ENCODE measurements at places on chromosomes 12 and 14.

GRCh38 chr14:69750495-69750894, 16.4 kb upstream of the SRSF5 start:
- peak; percentile 91 for DNase-seq

- DNase-seq: no peak
These were observed 28.3 kb downstream of the ADIPOR2 start for GRCh38 chr12:1719139-1719538.

GRCh38 chr14:33699300-33699983, 251.4 kb downstream of the EGLN3 start:
- DNase-seq: no peak

DNA sequence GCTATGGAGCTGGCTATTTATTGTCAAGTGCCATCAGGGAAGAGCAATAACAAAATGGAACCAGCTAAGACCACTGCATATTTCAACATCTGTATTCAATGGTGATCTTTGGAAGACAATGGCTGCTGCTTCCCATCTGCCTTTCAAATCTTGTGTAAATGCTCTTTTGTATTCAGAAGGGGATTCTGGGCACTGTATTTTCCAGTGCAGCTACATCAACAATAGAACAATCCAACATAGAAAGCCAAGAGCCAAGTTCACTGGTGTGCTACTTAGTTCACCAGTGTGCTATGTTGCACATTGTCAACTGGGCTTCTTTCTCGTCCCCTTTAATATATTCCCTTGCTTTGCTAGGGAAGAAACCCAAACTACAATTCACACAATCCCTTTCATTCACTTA, 128.8 kb upstream of the OR4E1 start:
- no peak for DNase-seq

DNA sequence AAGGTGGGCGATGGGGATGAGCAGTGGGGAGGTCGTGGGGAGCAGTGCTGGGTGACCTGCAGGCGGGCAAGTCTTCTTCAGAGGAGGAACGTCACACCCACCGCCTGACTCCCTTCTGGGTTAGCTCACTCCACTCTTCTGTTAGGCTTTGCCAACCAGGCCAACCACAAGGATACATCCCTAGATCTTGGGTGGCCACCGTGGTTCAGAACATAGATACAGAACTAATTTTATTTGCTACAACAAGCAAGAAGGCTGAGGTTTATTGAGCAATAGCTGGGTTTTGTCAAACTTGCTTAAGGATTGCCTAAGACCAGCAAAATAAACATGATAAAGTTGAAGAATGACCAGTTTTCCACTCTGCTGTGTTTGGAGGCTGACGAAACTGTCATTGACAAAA, 109.4 kb downstream of the DACT1 start:
- no peak for DNase-seq

DNA sequence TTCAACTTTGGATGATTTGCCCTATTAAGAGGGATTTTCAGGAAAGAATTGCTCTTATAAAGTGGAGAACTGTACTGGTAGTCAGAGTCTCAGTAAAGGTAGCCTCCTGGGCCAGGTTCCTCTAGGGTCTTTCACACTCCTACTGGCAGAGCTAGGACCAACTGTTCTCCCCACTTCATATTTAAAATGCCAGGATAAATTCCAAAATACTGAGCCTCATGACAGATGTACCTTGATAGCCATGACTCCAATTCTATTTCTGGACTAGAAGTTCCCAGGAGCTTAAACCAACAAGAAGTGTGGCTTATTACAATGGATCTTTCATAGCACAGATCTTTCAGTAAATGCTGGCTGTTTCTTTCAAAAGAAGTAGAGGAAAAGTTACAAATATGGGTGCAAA, 126.5 kb downstream of the C12orf75 start:
- no peak for DNase-seq

- DNase-seq: no peak
These were observed 14.0 kb downstream of the MANSC1 start for GRCh38 chr12:12336049-12336411.

DNA sequence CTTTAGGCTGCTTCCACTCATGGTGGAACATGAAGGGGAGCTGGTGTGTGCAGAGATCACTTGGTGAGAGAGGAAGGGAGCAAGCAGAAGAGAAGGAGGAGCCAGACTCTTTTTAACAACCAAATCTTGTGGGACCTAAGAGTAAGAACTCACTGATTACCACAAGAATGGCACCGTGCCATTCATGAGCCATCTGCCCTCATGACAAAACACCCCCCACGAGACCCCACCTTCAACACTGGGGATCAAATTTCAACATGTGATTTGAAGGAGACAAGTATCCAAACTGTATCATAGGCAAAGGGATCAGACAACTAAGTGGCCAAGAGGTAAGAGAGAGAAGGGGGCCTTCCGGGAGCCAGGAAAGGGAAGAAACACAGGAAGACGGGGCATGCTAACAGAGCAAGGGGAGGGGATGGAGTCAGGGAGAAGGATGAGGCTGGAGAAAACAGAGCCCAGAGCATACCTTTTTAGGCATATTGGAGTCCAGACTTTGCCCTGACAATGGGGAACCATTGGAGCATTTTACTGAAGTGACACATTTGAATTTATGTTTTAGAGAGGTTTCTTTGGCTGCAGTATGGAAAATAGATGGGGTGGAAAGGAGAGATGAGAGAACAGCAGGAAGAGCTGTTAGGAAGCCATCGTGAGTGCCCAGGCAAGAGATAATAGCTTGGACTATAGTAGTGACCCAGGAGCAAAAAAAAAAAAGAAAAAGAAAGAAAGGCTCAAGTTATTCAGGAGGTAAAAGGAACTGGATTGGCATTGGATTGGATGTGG, 204.4 kb upstream of the NUDT4 start:
- DNase-seq: no peak

GRCh38 chr12:114769634-114770033, 85.7 kb upstream of the TBX3 start:
- no peak for DNase-seq

DNA sequence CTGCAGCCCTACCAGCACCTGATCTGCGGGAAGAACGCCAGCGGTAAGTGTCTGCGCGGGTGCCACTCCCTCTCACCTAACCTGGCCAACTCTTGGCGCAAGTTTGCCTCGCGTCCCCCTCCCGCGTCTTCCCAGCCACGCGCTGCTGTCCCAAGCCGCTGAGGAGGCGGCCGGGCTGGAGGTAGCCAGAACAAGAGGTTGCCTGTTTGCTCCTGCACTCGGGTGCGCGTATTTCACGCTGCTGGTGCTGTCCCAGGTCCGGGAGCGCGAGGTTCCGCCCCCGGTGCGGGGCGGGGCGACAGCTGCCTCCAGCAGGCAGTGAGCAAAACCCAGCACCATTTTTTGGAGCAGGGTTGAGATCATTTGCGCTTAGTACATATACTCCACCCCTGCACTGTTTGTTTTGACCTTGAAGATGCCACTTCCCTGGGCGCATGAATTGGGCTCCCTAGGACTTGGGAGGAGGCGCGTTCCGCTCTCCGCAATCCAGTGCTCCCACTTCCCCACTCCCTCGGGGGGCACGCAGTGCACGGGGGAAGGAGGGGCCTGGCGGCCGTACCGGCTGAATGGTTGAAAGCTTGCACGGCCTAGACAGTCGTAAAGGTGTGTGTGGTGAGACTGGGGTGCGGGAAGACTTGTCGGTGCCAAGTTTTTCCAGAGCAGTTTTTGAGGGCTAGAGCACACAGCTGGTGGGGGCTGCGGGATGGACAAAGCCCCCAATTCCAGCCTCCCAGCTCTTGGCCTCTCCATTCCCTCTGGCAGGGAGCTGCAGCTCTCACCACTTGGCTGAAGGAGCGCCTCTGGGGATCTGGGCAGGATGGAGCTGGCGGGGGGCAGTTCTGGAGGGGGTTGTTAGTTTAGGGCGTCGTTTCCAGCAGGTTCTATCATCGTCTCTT, 226.9 kb upstream of the CRY1 start:
- DNase-seq: peak; percentile 69

- DNase-seq: no peak
These were observed 8.7 kb upstream of the TBPL2 start for GRCh38 chr14:55449116-55449515.

DNA sequence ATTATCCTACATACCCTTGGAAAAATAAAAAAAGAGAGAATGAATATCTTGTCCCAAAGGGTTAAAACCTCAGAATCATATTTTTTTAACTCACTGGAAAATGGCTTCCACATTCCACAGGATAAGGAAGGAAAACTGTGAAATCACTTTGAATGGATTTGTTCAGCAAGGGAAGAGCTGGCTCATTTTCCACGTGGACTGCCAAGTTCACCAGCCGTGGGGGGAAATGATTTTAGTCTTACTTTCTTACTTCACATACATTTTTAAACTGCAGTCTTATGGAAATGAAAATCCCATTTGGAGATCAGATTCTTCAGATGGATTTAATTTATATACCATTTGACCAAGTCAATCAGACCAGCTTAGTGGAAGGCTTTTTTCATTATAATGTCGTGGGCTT, 29.9 kb upstream of the AEBP2 start:
- no peak for DNase-seq

- DNase-seq: no peak
These were observed 164.8 kb downstream of the ZFP36L1 start for GRCh38 chr14:68627868-68628604.

DNA sequence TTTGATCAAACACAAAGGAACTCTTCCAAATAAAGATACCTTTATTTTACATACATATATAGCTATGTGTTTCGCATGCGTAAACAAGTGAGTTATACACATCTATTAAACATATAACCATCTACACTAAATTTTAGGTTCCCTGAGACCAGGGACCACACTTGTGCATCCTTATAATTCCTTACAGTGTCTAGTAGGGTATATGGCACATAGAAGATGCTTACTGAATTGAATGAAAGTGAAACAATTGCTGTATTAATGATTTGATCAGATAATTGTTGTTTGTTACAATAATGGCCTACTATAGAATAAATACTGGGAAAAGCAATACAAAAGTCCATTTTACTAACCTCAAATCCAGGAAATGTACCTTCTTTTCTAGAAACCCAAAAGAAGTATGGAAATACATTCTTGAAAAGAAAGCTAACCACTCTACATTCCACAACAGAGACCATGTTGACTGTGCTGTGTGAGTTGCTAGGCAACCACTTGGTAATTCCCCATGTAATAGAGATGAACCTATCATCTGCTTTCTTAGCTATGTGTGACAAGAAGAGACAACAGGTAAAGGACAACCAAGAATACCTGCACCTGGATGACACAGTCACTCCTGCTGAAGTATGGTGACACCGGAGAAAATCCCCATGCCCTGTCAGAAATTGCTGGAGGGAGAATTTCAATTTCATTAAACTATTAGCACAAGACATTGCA, 11.9 kb upstream of the CIPC start:
- no peak for DNase-seq

DNA sequence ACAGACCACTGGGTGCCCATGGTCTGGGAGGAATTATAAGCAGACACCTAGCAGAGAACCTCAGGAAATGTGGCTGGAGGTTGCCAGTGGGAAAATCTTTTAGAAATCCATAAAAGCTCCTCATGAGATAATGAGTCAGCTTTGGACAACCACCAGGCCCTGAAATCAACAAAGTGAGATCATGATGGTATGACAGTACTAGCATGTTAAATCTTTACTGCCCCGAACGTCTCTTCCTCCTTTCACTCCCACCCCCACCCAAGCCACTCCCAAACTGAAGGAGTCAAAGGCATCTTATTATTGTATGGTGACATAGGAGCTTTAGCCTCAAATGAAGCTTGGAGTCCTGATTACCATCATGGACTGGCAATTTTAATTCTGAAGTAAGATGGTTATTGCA, 240.0 kb downstream of the DIO2 start:
- DNase-seq: no peak

GRCh38 chr14:34710006-34710405, 4.4 kb downstream of the CFL2 start:
- no peak for DNase-seq

GRCh38 chr14:20427231-20428009, 8.5 kb downstream of the KLHL33 start:
- DNase-seq: no peak

DNA sequence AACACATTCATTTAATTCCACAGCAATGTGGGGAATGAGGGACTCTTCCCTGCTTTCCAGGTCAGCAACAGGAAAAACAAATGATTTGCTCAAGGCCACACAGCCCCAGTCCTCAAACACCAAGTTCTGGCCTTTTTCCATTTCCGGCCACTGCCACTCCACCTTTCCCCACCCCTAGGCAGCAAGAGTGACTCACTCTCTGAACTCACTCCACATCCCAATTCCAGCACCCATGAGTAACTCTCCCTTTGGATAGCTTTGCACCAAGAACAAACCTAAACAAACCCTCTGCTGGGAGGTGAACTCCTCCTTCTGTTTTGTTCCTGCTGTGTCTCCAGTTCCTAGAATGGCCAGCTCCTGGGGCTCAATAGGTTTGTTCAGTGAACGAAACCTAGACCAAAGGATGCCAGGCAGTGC, 30.4 kb upstream of the PLEKHG6 start:
- DNase-seq: no peak

- no peak for DNase-seq
These were observed 1.5 kb downstream of the GSTZ1 start for GRCh38 chr14:77322250-77322902.

DNA sequence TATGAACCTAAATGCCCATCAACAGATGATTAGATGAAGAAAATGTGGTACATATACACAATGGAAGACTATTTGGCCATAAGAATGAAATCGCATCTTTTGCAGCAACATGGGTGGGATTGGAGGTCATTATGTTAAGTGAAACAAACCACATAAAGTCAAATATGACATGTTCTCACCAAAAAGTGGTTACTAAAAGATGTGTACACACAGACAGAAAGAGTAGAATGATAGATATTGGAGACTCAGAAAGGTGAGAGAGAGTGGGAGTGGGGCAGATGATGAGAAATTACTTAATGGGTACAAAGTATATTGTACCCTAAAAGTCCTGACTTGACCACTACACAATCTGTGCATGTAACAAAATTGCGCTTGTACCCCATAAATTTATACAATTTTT, 19.6 kb downstream of the VWF start:
- no peak for DNase-seq

DNA sequence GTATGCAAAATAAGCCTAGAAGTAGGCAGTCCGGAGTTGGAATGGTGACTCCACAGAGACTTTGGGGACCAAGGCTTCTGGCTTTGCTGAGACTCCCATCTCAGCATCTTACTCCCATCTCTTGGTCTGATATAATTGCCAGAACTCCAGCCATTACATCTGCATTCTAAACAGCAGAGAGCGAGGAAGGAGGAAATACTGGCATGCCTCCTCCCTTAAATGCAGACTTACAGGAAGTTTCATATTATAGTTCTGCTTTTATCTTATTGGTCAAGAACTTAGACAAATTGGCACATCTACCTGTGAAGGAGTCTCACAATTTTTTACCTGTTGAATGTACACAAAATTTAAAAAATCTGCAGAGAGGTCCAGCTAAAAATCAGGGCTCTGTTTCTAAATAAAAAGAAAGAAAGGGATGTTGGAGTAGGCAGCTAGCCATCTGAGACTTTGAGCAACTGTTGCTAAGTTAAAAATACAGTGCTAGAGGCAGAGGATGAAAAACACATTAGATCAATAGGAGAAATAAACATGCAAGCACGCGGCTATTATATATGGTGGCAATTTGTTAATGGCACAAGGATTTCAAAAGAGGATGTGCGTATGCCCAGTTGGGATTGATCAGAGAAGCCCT, 209.9 kb upstream of the HMGA2 start:
- no peak for DNase-seq
